Stimulated activated CD8-positive, alpha-beta memory T cell treated with anti-CD3 and anti-CD28 coated beads, Interleukin-4, amount 100 ng/mL, for 48 hours (primary cell): ENCODE measurements at places on chromosomes 2 and 18.

DNA sequence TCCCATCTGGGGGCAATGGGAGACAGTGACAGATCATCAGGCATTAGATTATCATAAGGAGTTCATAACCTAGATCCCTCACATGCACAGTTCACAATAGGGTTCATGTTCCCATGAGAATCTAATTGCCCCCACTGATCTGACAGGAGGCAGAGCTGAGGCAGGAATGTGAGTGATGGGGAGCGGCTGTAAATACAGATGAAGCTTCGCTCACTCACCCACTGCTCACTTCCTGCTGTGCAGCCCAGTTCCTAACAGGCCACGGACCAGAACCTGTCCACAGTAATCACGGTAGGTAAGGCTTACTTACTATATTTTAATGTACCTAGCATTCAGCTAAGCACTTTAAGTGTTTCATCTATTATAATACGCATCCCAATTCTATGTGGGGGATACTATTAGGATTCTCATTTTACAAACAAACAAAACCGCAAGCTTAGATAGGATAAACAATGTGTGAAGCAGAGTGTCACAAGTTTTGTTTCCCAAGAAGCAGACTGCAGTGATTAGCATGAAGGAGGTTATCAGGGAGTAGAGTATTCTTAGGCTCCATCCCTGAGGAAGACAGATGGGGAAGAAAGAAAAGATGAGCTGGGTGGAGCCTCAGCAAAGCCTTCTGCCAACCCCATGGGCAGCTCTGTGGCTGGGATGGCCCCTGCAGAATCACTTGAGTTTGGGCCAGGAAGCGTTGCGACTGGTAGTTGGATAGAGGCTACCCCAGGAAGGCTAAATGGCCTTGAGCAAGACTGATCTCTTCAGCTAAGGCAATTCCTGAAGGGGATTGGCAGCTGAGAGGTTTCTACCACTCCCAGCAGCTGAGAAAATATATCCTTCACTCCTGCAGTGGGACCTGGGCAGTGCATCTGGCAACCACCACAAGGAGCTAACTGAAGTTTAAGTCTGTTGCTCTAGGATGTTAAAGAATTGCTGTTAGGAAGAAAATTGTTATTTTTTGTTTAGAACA, 133.1 kb downstream of the MREG start:
- DNase-seq: no peak

GRCh38 chr18:32776561-32776960, 3.7 kb upstream of the KLHL14 start:
- no peak for DNase-seq

GRCh38 chr2:165777522-165778186, 16.4 kb downstream of the GALNT3 start:
- DNase-seq: no peak

GRCh38 chr2:3051266-3051665, 326.4 kb downstream of the EIPR1 start:
- DNase-seq: no peak

GRCh38 chr2:239608260-239608659, 207.4 kb upstream of the HDAC4 start:
- no peak for DNase-seq

GRCh38 chr2:55391615-55392242, 27.9 kb downstream of the CCDC88A start:
- DNase-seq: no peak

GRCh38 chr2:112077814-112078213, 22.7 kb downstream of the TMEM87B start:
- no peak for DNase-seq

GRCh38 chr18:2914185-2914880, 67.5 kb downstream of the EMILIN2 start:
- DNase-seq: peak; percentile 23

GRCh38 chr2:37920570-37920969, 4.5 kb upstream of the RMDN2 start:
- DNase-seq: no peak

DNA sequence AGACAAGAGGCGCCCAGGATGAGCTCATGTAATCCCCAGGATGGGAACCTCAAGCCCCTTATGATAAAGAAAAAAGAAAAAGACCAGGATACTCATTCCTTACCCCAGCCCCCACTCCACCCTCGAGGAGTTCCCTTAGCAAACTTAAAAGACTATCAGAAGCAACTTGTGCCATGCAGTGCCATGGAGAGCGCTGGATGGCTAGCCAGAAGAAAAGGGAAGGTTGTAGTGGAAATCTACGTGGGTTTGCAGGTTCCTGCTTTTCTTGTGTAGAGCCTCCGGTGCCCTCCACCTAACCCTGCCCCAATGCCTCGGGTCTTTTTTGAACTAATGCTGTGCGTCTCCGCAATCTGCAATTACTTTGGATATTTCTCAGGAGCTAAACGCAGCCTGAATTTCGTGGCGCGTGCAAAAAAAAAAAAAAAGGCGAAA, 16.2 kb upstream of the BCL11A start:
- no peak for DNase-seq

DNA sequence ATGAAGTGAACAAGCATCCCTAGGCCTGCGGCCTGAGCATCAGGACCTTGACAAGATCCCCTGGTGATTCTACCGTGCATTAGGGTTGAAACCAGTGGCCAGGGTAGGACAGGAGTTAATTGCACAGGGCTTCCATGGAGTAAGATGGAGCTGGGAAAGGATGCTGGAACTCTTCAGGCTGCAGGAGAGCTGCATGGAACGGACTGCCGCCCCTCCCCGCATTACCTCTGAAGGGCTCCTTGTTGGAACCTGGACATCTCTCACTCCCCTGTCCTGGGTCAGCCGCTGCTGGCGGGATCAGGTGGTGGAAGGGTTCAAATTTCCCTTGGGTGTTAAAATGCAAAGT, 156.6 kb upstream of the ID2 start:
- no peak for DNase-seq

GRCh38 chr18:12597760-12598159, 60.1 kb downstream of the SPIRE1 start:
- DNase-seq: no peak
